ENCODE measurements at places on chromosomes 5 and 9.

GRCh38 chr9:121620777-121621449 is 30.5 kb upstream of the DAB2IP start:
- no peak for DNase-seq

DNA sequence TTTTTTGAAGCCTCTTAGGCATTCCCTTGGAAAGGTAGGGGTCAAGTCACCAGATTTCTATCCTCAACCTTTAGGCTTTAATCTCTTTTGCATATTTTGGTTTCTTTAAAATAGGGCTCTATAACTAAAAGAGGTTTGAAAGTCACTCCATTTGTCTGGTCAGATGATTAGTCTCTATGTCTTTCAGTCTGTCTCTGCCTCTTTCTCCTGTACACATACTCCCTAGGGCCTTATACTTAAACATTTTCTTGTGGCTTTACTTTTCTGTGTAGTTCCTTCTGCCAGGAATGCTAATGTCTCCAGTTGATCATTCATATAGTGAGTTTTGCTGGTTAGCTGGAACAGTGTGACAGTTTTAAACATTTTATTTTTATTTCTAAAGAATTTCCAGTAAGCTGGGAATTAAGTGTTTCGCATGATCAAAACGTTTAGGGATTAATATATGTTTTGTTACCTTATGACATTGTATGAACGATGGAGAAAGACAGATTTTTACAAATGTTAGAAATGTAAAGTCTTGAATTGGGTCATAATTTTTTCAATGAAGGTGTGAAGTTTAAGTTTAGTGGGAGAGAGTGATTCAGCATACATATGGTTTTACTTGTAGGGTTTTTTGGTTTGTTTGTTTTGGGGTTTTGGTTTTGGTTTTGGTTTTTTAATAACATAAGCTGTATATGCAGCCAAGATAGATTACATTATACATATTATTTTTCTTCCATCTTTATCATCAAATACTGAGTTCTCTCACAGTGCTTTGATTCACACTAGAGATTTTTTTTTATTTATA is 90.6 kb downstream of the ZCCHC7 start:
- DNase-seq = no peak

DNA sequence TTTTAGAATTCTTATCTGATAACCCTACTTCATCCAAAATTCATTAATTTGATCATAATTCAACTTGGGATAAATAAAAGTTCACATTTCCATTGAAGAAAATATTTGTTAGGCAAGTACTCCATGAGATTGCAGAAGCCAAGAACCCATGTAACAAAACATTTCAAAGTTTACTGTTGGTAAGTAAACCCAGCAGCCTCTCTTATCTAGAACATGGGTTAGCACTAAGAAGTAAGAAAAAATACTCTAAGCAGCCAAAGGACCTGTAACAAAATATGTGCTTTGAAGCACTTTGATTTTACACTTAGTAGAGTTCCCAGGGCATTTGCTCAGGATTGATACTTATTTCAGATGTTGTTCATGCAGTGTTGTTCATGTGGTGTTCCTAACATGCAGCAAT is 8.7 kb downstream of the MAP3K1 start:
- no peak for DNase-seq

- no peak for DNase-seq
These were observed 50.0 kb upstream of the ABL1 start for GRCh38 chr9:130785053-130785452.

All from activated T-cell treated with anti-CD3 and anti-CD28 coated beads, Interleukin-2, amount 50 U/mL, for 1 hour (primary cell).